ENCODE measurements at places on chromosomes 3 and 15.

DNA sequence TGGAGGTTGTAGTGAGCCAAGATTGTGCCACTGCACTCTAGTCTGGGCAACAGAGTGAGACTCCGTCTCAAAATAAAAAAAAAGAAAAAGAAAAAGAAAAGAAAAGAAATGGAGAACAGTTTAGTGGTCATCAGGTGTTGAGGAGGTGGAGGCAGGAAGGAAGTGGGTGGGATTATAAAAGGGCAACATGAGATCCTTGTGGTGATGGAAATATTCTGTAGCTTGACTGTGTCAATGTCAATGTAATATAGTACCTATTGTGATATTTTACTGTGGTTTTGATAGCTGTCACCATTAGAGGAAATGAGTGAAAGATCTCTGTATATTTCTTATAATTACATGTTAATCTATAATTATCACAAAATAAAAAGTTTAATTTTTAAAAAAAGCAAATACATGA, 60.8 kb downstream of the TRAT1 start:
- no peak for DNase-seq

DNA sequence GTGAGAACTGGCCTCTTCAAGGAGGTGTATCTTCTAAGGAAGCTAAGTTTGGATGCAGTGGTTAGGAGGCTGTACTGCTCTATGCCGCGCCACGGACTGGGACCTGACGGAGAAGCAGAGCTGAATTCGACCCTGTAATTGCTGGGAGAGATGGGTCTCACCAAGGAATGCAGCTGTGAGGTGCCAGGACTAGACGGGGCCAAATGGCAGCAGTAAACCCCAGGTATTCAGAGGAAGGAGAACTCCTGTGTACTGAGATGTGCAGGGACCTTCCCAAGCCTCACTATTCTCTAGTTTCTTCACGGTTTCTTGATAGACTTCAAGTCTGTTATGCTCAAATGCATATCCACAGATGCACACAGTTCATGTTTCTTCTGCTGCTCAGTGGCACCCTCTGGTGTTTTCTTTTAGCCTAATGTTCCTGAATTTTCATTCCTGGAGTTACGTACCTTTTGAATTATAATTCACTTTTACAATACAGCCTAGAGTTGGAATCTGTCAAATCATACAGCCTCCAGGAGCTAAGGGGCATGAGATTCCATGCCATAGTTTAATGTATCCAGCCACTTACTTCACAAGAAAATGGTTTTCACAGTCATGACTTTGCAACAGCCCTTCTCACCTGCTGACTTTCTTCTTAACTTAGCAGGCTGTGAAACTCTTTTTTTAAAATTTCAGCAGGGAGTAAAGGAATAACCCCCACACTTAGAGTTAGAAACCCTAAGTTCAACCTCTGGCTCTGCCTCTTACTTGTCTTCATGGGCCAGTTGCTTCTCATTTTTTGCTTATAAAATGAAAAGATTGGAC, 61.8 kb downstream of the GLDN start:
- no peak for DNase-seq

- no peak for DNase-seq
Measured at GRCh38 chr3:60399292-60399691, 852.0 kb downstream of the FHIT start.

GRCh38 chr3:60652829-60653228, 598.4 kb downstream of the FHIT start:
- no peak for DNase-seq

DNA sequence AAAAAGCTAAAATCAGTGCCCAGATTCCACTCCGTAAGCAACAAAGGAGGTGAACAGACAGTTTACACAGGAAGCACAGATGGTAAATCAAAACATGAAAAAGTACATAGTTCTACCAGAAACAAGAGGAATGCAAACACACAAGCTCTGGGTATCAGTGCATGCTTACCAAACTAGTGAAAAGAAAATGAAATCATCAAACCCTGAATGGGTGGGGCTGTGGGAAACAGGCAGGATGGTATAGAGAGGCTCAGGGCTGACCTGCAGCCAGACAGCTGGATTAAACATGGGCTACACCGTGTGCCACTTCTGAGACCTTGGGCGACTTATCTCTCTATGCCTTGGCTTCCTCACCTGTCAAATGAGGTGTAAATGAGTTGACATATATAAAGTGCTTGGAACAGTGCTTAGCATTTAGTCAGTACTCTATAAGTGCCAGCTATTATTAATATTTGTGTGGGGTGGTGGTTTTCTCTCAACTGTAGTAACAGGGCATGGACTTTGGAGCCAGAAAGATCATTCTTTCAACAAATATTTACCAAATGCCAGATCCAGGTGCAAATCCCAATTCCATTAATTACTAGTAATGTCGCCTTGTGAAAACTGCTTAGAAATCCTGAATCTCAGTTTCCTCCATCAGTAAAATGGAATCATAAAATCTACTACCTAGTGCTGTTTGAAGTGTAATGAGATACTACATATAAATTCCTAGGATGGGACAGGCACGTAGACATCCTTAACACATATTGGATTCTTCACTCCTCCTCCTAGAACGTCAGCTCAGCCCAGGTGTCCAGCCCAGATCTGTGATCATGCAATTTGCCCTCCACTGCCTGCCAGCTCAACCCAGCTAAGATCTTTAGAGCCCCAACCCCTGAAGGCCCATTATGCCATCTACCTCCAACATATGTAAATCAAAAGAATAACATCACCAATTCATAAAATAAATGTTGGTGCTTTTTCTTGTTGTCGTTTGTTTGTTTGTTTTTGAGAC, 55.5 kb upstream of the SMAD3 start:
- no peak for DNase-seq

DNA sequence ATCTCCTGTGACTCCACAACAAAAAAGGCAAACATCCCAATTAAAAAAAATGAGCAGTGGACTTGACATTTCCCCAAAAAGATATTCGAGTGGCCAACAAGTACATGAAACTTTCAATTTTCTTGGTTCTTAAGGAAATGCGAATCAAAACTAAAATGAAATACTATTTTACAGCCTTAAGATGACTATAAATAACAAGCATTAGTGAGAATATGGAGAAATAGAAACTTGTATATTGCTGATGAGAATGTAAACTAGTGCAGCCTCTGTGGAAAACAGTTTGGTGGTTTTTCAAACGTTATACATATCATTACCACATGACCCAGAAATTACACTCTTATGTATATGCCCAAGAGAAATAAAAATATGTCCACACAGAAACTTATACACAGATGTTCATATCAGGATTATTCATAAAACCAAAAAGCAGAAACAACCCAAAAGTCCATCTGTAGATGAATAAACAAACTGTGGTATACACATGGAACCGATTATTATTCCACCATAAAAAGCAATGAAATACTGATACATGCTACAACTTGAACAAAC, 153.2 kb upstream of the GPR149 start:
- DNase-seq = no peak

DNA sequence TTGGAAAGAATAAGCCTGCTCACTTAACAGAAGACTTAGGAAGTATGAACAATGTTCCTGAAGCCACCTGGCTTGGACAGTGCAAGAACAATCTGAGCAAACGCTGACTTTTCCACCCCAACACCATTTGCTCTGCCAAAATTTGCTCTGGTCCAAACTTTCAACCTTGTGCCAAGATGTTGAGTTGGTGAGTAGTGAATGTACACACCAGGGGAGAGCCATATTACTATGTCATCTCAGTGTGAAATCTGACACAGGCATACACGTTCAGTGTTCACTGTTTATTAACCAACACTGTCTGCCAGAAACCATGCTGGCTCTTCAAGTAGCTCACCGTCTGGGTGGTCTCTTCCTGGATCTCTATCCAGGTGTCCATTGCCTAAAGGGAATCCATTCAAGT, 152.9 kb upstream of the LPP start:
- DNase-seq = no peak

DNA sequence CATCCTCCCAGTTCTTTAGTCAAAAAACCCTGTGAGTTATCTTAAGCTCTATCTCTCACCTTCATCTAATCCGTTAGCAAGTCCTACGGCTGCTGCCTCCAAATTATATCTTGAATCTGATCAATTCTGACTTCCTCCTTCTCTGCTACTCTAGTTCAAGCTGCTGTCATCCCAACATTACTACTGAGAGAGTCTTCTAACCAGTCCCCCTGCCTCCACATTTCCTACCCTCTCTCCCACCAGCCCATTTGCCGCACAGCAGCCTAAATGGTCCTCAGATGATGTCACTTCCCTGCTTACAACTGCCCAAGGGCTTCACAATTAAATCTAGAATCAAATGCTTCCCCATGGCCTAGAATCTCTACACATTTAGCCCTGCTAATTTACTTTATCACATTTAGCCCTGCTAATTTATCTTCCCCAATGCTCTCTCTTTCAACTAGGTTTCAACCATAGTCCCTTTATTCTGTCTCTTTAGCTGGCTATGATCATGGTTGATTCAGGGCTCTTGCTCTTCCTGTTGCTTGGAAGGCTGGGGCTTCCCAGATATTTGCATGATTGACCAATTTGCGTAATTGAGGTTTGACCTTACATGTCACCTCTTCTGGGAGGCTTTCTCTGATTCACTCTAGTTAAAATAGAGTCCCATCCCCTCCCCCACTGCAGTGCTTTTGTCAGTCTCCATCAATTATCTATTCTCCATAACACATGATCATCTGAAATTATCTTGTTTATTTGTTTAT, 11.0 kb upstream of the ARL14 start:
- DNase-seq = no peak

DNA sequence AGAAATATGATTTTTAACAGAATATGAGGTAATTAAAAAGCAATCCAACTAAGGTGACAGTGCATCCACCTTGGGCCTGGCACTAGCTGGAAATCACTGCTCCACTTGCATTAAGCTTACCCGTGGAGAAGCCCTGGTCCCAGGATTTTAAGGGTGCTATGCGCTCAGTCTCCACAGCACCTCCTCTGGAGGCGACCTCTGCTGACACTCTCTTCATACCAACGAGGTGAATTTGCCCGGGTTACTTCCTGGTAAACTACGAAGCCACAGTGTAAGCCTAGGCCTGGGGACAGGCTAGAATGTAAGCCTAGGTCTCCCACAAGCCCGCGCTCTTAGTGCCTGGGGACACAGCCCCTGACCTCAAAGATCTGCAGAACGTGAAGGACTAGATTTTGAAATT, 793 bp downstream of the APOD start:
- DNase-seq = no peak

- no peak for DNase-seq
Measured at GRCh38 chr3:158167737-158168557, 58.1 kb downstream of the RSRC1 start.

DNA sequence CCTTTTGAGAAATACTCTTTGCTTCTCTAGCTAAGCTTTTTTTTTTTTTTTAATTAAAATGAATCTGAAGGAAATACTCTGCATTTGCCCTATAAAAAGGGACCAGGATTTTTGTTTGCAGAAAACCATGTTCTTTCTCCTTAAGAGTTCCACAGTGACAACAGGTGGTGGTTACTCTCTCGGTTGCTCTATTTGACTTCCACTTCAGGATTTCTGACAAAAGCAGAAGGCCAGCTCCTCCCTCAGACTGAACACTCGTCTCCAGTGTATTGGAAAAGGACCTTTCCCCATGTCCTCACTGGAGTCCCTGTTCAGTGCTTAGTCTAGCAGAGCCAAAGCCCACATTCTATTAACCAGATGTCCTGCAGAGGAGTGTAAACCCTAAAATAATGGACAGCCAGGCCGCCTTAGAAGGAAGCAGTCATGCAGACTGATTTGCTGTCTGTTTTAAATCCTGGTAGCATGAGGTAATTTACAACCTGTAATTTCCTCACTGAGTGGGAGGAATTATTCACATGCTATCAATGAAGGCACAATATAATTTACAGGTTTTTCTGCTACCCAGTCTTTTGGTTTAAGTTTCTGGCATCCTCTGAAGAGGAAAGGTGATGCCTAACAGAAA, 599.3 kb downstream of the PYDC2 start:
- DNase-seq = no peak

DNA sequence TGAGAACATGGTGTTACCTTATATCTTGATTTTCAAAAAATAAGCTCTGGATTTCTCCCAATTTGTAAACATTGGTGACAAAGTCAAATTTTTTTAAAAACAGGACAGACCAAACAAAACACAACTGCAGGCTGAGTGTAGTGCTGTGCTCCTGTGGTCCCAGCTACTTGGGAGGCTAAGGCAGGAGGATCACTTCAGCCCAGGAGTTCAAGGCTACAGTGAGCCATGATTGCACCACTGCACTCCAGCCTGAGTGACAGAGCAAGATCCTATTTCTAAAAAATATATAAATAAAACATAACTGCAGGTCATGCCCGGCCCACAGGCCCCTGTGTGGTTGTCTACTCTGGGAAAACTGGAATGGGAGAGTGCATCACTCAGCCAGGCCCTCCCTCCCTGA, 4.0 kb upstream of the ZXDC start:
- DNase-seq = no peak

GRCh38 chr3:139264375-139264774, 79.4 kb upstream of the MRPS22 start:
- no peak for DNase-seq

DNA sequence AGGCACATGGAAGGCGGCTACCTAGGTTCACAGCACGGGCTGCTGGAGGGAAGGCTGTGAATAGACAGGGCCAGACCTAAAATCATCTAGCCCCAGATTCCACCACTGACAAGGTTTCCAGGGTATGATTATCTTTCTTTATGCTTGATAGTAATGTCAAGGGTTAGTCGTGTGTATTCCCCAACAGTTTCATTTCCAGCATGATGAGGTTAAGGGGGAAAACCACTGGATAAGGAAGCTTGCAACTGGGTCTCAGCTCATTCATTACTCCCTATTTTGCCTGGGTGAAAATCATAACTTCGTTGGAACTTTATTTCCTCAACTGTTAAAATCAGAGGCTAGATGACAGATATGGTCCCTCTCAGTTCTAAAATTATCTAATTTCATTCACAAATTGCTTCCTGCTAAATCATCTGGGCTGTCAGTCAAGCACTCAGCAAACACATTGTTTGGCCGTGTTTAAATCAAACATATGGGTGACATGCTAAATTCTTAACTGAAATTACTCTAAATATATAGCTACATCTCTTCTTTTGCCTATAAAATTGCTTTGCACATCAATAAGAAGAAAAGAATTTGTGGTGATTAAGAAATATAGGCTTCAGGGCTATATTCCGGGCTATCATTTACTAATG, 111.7 kb downstream of the CYP19A1 start:
- DNase-seq = no peak

GRCh38 chr15:44101944-44102343, 93.1 kb downstream of the FRMD5 start:
- no peak for DNase-seq

DNA sequence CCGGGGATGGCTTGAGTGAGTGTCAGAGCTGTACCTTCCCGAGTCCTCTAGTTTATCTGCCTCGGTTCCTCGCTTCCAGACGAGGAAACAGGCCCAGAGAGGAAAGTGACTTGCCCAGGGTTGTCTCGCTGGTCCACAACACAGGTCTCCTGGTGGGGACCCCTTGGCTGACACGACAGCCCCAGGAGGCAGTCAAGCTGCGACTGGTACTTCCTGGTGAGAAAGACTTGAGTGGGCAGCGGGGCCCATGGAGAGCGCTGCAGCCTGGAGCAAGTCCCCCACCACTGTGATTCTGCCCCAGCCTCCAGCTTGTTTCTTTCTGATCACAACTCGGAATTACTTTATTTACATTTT, 600 bp upstream of the CHRNA5 start:
- no peak for DNase-seq

All from activated naive CD4-positive, alpha-beta T cell treated with anti-CD3 and anti-CD28 coated beads, Interleukin-2, amount 50 U/mL, for 16 hours (primary cell).